ENCODE measurements at places on chromosomes 3 and 15.

- DNase-seq: no peak
Measured at GRCh38 chr15:89122505-89123180, 34.4 kb downstream of the ABHD2 start.

DNA sequence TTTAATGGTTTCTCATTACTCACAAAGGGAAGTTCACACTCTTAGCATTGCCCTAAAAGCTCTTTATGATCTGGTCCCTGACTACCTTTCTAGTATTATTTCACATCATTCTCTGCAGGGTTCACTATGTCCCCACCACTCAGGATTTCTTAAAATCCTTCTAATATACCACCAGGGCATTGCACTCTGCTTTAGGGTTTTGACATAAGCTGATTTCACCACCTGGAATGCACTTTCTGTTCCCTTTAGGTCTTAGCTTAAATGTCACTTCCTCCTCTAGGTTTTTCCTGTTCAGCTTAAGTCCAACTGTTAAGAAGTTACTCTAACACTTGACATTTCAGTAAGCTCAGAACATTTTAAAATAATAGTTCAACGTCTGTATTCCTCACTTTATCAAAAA is 81.7 kb downstream of the HCN4 start:
- DNase-seq: no peak

DNA sequence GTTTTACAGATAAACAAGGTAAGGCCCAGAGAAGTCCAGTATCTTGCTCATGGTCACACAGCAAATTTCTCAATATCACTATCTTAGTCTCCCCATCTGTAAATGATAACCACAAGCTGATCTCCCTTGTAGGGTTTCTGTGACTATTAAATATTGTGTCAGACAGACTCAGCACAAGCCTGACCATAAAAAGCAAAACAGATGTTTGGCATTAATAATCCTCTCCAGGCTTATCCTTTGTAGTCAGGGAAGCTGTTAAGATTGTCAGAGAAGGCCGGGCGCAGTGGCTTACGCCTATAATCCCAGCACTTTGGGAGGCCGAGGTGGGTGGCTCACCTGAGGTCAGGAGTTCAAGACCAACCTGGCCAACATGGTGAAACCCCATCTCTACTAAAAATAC is 173.2 kb upstream of the PRICKLE2 start:
- no peak for DNase-seq

GRCh38 chr3:177563792-177564191 is 366.5 kb upstream of the TBL1XR1 start:
- DNase-seq: no peak

- no peak for DNase-seq
Measured at GRCh38 chr3:143476965-143477640, 357.5 kb downstream of the CHST2 start.

DNA sequence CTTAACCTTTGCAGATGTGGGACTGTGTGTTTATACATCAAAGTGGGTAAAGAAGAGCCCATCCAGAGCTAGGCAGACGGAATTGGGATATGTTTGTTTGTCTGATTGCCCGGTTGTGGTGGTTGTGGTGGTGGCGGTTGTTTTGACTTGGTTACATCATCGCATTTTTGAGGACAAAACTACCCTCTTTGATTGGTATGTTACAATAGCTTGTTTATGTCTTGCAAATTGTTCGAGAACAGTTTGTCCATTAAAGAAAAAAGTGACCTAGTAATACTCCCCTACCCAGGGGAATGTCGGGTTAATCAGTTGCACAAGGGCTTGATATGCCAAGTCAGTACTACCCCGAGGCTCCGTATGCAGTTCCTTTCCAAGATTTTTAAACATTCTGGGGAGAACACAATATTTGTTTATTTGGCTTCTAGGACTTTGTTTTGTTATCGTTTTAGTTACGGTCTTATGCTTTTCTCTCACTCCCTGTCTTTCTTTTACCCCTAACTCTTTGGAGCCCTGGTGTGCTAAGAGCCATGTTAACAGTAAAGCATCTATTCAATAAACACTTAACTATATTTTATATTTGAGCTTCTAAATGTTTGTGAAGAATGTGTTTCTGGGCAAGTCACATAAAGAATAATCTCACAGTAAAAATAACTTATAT is 315.4 kb downstream of the LPP start:
- no peak for DNase-seq

GRCh38 chr15:78879517-78880241 is 7.0 kb downstream of the MORF4L1 start:
- DNase-seq: no peak

GRCh38 chr15:63402498-63403253 is 21.0 kb upstream of the CA12 start:
- DNase-seq: no peak

DNA sequence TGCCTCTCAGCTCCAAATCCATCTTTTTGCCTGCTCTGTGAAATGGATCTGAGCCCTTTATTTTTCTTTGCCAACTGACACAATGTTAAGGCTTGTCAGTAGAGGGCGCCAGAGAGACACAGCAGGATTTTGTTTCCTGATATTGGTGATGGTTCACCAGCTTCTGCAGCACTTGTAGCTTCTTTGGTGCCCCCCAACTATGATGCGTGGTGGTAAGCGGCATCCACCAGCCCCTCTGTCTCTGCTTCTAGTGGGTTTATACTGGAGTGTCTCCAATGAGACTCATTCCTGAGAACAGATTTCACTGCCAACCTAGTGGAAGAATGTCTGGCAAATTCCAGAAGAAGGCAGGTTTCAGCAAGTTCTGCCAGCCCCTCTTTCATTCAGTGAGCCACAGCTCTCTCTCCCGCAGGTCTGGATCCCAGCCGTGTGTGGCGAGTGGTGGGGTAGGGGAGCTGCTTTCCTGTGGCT is 471.9 kb upstream of the FRG2C start:
- DNase-seq: no peak

DNA sequence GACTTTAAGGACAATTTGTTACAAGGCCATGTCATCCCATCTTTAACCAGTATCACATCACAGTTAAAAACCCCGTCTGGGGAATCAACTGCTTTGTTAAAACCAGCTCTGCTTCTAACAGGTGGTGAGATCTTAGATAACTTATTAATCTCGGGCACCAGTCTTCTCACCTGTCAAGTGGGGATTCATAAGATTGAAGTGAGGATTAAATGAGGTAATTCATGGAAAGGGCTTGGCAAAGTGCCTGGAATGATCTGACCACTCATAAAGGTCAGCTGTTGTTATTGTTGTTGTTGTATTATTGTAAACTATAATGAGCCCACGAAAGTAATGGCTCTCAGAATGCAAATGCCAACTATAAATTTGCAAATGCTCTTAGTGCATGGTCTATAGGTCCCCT is 30.1 kb upstream of the SLC24A5 start:
- no peak for DNase-seq

GRCh38 chr3:179088306-179088705 is 16.7 kb upstream of the ZMAT3 start:
- DNase-seq: no peak

- no peak for DNase-seq
Measured at GRCh38 chr3:130395916-130396315, 50.4 kb downstream of the COL6A5 start.

DNA sequence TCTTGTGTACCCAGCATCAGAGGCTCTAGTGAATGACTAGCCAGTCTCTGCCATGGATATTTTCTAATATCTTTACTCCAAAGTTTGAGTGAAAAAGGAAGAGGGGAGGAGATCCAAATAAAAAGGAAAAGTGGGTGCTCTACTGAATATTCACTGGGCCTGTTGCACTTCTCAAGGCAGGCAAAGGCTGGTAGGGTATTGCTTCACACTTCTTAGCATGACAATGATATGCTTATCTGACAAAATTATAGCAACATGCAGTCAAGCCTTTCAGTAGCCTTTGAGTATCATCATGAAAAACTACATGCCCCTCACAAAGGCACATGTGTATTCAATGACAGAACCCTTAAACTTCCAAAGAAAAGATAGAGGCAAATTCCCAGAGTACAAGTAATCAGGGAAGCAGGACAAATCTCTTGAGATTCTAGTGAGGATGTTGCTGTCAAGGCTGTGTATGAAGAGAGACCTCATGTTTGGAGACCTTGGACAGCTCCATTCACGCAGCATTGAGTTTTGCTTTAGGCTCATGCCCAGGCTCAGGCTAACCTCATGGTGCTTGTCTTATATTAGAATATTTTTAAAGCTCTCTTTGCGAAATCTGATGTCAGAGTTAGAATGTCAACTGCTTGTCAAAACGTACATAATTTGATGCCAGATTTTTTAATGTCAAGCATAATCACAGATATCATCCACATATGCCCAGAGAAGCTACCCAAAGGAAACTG is 506.9 kb downstream of the OCA2 start:
- DNase-seq: no peak

- no peak for DNase-seq
Measured at GRCh38 chr3:135009014-135009413, 214.0 kb downstream of the EPHB1 start.

GRCh38 chr3:106399761-106400160 is 530.9 kb upstream of the CBLB start:
- no peak for DNase-seq

DNA sequence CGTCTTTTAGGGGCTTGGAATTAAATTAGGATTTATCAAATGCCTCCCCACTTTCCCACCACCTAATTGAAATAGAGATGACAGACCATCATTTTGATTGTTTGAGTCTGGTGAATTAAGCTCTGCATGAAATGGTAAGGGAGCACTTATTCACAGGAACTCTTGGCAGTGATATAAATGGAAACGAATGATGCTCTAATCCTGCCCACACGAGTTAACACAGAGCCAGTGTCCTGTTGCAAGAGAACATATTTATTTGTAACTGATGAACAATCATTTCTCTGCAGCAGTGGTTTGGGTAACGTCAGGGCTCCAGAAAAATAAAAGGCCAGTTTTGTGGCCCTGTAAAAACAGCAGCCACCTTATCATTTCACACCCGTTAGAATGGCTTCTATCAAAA is 163.3 kb downstream of the FEZF2 start:
- DNase-seq: no peak

DNA sequence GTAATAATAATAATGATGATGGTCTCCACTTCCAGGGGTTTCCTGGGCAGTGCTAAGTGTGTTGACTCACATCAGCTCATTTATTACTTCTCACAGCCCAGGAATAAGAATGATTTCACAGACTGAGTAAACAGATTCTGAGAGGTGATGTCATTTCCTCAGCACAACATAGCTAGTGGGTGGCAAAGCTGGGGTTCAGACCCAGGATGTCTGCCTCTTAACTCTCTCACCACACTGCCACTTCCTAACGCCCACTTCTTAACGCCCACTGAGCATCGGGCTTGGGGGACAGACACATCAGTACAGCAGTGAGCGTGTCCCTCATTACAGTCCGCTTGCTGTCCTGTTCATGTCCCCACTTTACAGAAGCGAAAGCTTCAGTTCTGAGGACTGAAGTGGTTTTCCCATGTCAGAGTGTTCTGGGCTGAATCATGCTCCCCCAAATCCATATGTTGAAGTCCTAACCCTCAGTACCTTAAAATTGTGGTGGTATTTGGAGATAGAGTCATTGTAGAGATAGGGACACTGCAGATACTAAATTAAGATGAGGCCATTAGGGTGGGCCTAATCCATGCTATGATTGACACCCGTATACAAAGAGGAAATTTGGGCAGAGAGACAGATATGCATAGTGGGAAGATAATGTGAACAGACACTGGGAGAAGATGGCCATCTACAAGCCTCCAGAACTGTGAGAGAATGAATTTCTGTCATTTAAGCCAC is 68.0 kb downstream of the ATP2B2 start:
- DNase-seq: no peak

DNA sequence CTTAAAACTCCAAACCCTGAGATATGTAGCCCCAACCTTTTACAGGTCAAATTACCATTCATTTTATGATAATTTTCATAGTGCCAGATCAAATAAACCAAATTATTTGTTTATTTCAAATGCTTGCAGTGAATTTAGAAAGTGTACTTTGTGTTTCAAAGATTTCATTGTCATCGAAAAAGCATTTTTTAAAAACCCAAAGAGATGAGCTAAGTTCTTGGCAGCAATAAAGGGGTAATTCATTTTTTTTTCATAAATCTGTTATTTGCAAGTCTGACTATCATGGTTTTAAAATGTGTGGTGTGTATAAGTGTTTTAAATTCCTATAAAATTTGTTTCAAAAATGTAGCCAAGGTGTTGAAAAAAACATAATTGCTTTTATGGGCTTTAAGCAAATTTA is 17.2 kb downstream of the PTX3 start:
- DNase-seq: no peak

- no peak for DNase-seq
Measured at GRCh38 chr3:54665016-54665600, 262.8 kb downstream of the LRTM1 start.

DNA sequence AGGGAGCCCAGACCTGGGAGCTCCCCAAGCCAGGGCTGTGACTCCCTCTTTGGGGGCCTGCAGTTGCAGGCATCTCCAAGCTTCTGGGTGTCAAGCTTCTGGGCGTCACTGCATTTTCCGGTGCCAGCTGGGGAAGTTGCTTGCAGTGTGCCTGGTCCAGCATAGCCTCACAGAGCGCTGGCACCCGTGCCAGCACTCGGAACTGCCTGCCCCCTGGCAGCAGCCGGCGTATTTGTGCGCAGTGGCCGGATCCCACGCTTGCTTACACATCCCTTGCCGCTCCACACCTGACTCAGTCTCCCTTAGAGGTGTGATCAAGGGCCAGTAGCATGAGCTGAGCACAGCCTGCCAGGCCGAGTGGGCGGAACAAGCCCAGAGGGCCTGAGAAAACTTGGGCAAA is 37.0 kb downstream of the COMMD2 start:
- DNase-seq: no peak

DNA sequence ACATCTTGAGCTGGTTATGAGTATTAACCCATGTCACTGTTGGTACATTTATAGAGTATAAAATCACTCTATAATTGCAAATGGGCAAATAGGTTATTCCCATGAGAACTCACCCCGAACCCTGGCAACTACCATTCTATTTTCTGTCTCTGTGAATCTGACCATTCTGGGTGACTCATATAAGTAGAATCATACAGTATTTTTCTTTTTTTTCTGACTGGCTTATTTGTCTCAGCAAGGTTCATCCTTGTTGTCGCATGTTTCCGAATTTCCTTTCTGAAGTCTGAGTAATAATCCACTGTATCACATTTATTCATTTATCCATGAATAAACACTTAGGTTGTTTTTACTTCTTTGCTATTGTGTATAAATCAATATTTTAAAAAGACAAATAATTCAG is 59.9 kb upstream of the CHRM5 start:
- DNase-seq: no peak
